LoVo (cell line): ENCODE measurements at places on chromosomes 4 and X.

GRCh38 chr4:40998675-40999358 is 215.5 kb downstream of the APBB2 start:
- DNase-seq = peak; percentile 79

DNA sequence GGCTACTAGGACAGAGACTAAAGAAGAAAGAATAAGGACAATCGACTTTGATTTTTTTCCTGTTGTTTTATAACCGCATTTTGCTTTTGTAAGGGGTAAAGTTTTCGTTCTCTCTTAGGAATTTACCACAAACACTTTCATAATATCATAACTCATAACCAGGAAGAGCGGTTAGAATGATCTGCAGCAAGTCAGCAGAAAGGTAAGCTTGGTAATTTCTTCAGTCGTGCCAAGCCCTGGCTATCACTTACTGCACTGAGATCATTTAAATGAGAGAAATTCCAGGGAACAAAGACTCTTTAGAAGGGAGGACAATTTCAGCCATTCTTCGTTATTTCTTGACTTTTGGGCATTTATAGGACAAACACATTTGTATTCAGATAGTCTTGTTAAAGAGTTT is 258.1 kb downstream of the UNC5C start:
- no peak for DNase-seq

DNA sequence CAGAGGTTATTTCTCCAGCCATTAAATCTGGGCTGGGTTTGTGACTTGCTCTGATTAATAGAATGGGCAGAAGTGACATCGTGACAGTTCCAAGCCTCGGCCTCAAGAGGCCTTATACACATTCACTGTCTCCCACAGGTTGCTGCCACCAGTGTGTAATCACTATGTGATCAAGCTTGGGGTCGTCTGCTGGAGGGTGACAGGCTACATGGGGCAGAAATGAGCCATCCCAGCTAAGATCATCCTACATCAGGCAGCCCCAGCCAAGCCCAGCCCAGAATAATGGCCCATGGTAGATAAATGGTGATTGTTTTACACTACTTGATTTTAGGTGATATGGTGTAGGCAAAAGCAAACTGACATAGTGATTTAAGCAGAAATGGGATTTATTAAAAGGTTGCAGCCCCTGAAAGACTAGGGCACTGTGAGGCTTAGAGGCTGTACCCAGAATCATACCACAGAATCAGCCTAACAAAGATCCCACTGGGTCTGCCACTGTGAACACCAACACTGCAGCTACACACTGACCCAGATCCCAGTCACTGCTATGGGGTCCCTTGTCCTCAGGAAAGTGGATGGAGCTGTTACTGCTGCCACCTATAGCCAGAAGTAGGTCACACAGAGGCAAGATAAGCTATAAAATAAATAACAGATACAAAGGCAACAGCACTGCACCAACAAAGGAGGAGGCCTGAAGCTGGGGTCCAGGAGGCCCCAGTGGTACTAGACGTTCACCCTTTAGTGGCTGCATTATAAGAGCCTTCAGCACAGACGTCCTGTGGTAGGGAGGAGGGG is 159.6 kb upstream of the RBPJ start:
- DNase-seq = no peak

- DNase-seq = no peak
Observed at GRCh38 chr4:121050300-121050699, 22.0 kb downstream of the NDNF start.

- no peak for DNase-seq
Observed at GRCh38 chrX:31551913-31552312, 480.1 kb upstream of the FTHL17 start.

- no peak for DNase-seq
Observed at GRCh38 chr4:22911285-22911684, 218.5 kb downstream of the GBA3 start.

- no peak for DNase-seq
Observed at GRCh38 chrX:79096145-79096556, 48.3 kb upstream of the GPR174 start.

DNA sequence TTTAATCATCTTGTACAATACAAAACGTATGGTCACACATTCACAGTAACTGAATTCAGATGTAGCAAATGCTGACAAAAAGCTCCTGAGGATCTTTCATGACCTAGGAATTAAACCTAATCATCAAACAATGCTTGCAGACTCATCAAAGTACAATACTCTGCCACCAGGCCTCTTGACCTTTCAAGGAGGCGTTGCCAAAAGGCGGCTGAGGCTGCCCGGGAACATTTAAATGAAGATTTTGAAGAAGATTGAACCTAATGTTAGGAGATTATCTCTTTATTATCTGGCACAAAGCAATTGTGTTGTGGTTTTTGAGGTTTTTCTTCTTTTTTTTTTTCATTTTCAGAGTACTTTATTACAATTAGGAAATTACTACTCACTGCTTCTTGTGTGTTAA is 340.5 kb downstream of the GALNTL6 start:
- DNase-seq = no peak

GRCh38 chrX:134936542-134936941 is 54.2 kb upstream of the SMIM10 start:
- DNase-seq = peak; percentile 1

DNA sequence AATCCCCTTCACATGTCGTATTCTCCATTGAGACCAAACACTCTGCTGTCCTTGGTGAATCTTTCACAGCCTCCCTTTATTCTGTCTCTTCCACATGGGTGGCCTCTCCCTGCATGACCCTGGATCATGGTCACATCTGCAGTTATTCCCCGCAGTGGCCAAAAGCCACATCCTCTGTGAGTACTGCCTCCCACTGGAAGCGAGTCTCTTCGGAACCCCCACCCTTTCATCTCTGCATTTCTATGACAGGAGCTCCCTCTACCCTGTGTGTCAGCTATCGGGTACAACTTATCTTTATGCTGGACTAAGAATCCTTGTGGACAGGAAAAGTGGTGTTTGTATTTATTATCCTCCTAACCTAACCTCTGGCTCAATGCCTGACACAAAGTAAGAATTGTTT is 48.6 kb upstream of the SHISA3 start:
- DNase-seq = no peak

DNA sequence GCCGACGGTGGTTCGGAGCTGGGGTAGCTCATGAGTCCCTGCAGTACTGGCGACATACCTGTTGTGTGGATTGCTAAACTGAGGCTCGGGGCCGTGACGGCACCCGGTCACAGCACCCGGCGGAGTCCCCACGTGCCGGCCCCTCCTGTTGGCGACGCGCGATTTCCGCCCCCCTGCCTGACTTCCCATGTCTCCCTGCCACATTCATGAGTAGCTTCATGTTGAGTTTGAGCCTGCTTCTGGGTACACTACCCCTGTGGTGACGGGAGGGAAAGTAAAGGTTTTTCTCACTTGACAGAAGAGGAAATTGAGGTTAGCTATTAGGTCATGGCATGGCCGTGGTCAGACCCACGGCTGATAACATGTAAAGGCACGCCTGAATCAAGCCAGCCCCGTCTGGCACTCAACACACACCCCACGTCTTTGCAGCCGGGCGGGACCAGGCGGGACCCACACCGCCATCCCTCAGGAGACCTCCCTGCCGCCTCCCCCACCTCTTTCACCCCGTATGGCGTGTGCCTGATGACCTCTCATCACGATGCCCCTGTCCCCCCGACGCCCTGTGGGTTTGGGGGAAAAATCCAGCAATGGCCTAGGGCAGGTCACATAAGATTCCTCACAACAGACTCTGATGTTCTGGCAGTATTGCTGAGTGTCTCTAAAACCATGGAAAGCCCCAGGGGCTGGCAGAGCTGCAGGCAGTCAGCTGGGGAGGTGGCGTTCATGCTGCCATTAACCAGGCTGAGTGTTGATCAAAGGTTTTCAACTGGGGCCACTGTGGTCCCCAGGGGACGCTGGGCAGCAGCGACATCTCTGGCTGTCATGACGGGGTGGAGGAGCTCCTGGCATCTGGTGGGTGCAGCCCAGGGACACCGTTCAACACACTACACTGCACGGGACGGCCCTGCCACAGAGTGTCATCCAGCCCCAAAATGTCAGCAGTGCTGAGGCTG is 29.2 kb downstream of the P2RY8 start:
- DNase-seq = no peak

DNA sequence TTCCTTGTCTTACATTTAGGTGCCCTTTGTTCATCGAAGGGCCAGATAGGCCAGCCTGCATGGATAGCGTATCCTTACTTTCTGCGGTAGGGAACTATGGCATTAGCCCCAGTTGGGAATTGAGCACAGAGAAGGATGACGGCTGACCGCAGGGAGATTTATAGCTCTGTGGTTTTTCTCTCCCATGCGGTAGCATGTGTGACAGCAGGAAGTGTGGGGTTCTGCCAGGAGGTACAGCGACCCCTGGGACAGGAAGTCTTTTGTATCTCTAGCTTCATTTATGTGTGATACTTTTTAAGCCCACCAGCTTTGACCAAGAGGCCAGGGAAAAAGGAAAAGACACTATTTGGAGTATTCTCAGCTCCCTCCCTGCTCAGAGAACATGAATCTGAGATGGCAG is 33.1 kb downstream of the GAB3 start:
- DNase-seq = peak; percentile 1

GRCh38 chr4:184850018-184850417 is 24.2 kb upstream of the ACSL1 start:
- no peak for DNase-seq

DNA sequence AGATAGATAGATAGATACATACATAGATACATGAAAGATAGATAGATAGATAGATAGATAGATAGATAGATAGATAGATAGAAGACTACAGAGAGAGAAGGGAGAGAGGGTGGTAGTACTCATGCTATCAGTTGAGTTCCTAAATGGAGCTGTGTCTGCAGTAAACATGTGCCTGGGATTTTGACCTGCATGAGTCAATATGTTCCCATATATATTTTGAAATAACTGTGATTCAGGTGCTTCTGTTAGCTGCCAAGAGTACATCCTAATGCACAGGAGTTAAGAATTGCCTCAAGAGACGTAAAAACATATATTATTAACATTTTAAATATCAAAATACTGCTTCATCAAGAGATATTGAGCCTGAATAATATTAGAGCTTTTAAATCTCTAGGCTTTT is 379.4 kb downstream of the GRXCR1 start:
- no peak for DNase-seq

- DNase-seq = no peak
Observed at GRCh38 chr4:1004557-1005485, 6.6 kb upstream of the FGFRL1 start.

GRCh38 chrX:40644821-40645358 is 2.5 kb downstream of the CXorf38 start:
- DNase-seq = peak; percentile 57

GRCh38 chr4:169416997-169417396 is 146.2 kb upstream of the SH3RF1 start:
- no peak for DNase-seq

- DNase-seq = no peak
Observed at GRCh38 chr4:26047795-26048194, 133.8 kb downstream of the SMIM20 start.

- no peak for DNase-seq
Observed at GRCh38 chrX:78708816-78709215, 38.7 kb upstream of the LPAR4 start.

DNA sequence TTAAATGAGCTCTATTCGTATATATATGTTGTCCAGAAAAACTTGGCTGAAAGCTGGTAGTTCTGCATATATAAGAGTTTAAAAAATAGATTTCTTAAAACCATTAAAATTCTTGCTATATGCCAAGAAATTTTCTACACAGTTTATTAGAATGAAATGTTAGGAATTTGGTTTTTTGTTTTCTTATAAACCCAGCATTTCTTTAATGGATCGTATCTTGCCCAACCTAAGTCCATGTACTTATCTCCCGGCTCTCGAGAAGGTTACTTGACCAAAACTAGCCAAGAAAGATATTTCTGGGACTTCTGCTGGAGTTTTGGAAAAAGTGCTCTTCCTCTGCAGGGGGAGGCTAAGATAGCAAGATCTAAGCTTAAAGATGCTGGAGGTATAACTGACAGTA is 4.7 kb upstream of the ASB5 start:
- no peak for DNase-seq

DNA sequence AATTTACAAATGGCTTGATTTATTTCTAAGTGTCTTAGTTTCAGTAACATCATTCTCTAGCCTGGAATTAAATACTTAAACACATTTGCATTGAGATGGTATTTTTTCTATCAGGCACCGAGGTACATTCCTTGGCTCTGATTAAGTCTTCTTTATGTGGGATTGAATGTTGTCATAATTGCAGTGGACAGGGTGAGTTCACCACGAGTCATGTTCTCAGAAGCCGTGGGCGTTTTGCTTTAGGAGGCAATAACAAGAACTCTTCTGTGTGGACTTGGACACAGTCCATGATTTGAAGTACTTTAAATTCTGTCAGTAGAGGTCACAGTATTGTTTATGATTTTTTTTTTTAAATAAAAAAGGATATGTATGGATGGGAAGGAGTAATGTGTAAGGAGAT is 57.1 kb upstream of the EFHC2 start:
- DNase-seq = peak; percentile 31

DNA sequence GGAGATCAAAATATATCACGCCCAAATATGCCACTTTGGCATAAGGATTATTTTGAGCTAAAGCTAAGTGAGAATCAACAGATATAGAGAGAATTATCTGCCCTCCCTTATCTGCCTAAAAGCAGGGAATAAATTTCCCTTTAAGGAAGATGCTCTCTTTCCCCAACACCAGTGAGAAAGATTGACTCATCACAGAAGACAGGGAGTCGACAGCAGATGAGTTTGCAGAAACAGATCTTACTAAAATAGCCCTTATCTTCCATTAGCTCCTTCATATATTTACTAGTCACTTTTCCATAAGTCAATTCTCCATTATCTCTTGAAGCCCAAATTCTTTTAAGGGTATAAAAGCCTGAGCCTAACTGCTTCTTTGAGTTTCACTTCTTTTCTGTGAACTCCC is 156.6 kb downstream of the CAMK2D start:
- DNase-seq = no peak

DNA sequence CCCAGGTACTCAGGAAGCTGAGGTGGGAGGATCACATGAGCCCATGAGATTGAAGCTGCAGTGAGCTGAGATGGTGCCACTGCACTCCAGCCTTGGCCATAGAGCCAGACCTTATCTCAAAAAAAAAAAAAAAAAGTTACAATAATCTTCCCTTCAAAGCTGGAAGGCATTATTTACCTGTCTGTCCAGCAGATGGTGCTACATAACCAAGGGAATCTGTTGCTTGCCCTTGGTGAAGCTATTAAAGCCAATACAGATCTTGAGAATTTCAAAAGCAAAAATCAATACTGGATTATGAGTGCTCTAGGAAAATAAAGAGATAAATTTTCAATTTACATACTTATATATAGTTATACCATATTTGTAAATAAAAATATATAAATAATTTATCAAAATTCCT is 25.9 kb downstream of the PKD2 start:
- peak; percentile 73 for DNase-seq

- no peak for DNase-seq
Observed at GRCh38 chr4:71255976-71256375, 82.8 kb upstream of the SLC4A4 start.

- no peak for DNase-seq
Observed at GRCh38 chr4:107366016-107366735, 330.1 kb upstream of the DKK2 start.

GRCh38 chr4:2085496-2085901 is 26.4 kb downstream of the NAT8L start:
- no peak for DNase-seq

GRCh38 chr4:6671648-6672047 is 22.0 kb upstream of the S100P start:
- no peak for DNase-seq

- no peak for DNase-seq
Observed at GRCh38 chrX:87064502-87064901, 453.1 kb upstream of the KLHL4 start.

GRCh38 chr4:13126976-13127910 is 356.9 kb downstream of the RAB28 start:
- DNase-seq = no peak

GRCh38 chrX:48695534-48695896 is 1.0 kb upstream of the SUV39H1 start:
- DNase-seq = no peak
